ENCODE measurements at places on chromosomes 16 and 17. TPM values are rescaled to one million over a fixed set of nuclear protein-coding genes. Genes with fewer than 3 reads are reported as not detected.

GRCh38 chr17:77461277-77462057, 320.7 kb downstream of the SEC14L1 start:
- no peaks in the 10 kb centered on the region for H3K27me3 ChIP-seq
- H3K27ac ChIP-seq: peak overlapping the region; percentile 61
- no peaks in the 10 kb centered on the region for H3K36me3 ChIP-seq
- H3K4me1 ChIP-seq: peaks cover 27% of the 10 kb centered on the region

DNA sequence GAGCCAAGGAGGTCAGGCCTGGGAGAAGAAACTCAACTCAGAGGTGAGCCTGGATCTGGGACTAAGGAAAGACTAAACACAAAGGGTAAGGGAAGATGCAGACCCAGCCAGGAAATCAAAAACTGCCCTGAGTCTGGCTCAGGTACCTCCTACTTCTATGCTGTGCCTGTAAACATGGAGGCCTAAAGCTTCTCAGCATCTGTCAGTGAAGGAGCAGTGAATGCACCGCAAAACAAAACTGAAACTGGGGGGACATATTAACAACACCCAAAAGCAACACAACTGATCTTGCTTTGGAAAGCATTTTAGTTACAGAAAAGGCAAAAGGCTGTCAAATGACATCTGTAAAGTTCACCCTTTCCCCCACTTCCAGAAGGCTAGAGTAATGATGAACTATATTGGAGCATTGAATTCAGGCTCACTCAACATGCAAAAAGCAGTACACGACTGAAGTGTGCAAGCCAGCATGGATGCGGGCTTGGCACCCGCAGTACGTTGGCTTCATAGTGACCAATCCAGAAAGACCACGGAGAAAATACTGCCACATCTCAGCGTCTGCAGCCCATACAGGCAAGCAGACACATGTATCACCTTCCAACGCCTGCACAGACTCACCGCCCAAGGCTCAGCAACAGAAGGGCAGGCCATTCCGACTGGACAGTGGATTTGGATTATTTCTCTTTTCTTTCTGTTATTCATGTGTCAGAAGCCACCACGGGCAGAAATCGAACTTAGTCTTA, 3.8 kb downstream of the TBC1D16 start:
- no peaks in the 10 kb centered on the region for H3K27me3 ChIP-seq
- DNase-seq: no peak
- H3K4me1 ChIP-seq: peaks cover 7% of the 10 kb centered on the region
- H3K27ac ChIP-seq: no peak overlapping the region

- DNase-seq: no peak
- no peak overlapping the region for H3K27ac ChIP-seq
- no peaks in the 10 kb centered on the region for H3K4me1 ChIP-seq
- H3K36me3 ChIP-seq: no peaks in the 10 kb centered on the region
- no peak overlapping the region for H3K4me3 ChIP-seq
These were observed 17.5 kb downstream of the LIMD2 start for GRCh38 chr17:63682441-63682840.

DNA sequence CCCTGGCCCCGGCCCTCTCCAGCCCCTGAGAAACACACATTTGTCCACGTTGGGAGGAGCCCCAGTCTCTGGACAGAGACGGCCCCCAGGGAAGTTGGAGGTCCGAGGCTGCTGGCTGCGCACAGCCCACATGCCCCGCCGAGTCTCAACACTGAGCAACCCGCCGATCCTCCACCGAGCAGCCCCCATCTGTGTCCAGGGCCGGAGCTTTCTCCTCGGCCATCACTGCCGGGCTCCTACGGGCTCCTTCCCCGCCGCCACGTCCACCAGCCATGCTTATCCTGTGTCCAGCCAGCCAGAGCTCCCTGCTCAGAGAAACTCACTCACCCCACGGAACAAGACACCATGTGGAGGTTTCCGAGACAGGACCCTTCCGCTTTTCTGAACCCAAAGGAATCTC, 103.3 kb downstream of the ENGASE start:
- no peaks in the 10 kb centered on the region for H3K36me3 ChIP-seq
- no peak overlapping the region for H3K27ac ChIP-seq
- no peak for DNase-seq
- no peaks in the 10 kb centered on the region for H3K4me1 ChIP-seq
- H3K4me3 ChIP-seq: no peak overlapping the region

- H3K36me3 ChIP-seq: no peaks in the 10 kb centered on the region
- peak overlapping the region; percentile 87 for H3K4me3 ChIP-seq
- H3K4me1 ChIP-seq: peaks cover 15% of the 10 kb centered on the region
- H3K27me3 ChIP-seq: no peaks in the 10 kb centered on the region
- peak overlapping the region; percentile 93 for H3K27ac ChIP-seq
These were observed 1.8 kb downstream of the RAI1 start for GRCh38 chr17:17682737-17683680.

- peak; percentile 94 for DNase-seq
- peak overlapping the region; percentile 32 for H3K27ac ChIP-seq
- H3K27me3 ChIP-seq: peaks cover 14% of the 10 kb centered on the region
- H3K4me1 ChIP-seq: peaks cover 12% of the 10 kb centered on the region
- no peak overlapping the region for H3K4me3 ChIP-seq
These were observed 4.7 kb downstream of the HS3ST6 start for GRCh38 chr16:1913327-1914083.

DNA sequence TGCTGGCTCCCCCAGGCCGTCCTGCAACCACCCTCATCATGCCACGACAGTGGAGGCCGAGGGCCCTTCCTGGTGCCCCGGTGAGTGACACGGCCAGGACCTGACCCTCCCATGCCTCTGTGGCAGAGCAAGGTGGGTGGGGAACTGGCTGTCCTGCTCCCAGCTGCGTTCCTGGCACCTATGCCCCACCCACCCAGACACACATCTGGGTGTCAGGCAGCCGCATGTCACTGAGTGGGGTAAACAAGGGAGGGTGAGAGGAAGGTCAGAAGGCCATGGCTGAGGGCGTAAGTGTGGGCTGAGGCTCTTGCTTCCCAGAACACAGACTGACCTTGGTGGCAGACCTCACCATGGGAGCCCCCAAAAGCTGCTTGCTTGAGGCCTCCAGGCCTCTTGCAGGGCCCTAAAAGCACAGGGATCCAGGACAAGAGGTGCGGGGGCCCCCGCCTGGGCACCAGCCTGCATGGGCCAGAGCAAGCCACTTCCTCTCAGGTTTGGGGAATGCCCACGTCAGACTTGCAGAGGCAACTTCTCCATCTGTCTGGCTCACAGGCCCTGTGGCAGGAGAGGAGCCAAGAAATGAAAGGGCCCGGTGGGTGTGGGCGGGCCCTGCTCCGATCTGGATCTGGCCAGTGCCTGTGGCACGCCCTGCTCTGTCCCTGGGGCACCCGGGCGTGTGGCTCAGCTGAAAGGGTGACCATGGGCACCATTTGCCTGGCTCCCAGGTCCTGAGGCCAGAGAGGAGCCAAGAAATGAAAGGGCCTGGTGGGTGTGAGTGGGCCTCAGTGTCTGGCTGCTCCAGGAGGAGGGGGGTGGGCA, 3.9 kb upstream of the CCDC57 start:
- H3K27me3 ChIP-seq: no peaks in the 10 kb centered on the region
- H3K27ac ChIP-seq: peak overlapping the region; percentile 73
- no peaks in the 10 kb centered on the region for H3K36me3 ChIP-seq
- peaks cover 9% of the 10 kb centered on the region for H3K4me1 ChIP-seq
- DNase-seq: peak; percentile 85
- no peak overlapping the region for H3K4me3 ChIP-seq

GRCh38 chr16:917591-918061, 53.2 kb downstream of the LMF1 start:
- no peaks in the 10 kb centered on the region for H3K36me3 ChIP-seq
- no peaks in the 10 kb centered on the region for H3K27me3 ChIP-seq
- DNase-seq: no peak
- no peak overlapping the region for H3K27ac ChIP-seq

DNA sequence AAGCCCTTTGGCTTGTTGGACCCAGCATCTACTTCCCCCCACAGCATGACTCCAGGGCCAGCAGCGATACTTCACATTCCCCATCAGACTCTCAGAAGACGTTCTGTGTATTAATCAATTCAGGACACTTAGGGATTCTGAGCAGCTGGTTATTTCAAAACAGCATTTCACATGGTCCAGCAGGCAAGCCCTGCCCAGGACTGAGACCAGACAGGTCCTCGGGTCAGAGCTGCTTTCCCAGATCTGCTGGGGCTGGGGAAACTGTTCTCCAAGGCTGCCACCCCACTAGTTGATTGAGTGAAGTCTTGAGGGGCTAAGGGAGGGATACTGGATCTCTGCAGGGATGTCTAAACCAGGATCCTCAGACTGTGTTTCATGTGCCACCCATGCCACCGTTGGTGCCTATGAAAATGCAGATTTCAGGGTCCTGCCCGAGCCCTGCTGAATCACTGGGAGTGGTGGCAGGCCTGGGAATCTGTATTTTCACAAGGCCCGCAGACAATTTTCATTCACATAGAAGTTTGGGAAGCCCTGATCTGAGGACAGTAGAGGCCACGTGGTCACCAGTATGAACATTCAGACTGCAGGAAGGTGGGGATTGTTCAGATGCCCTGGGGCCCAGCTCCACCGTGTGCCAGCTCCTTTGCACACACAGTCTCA, 40.6 kb upstream of the CDH5 start:
- H3K4me3 ChIP-seq: no peak overlapping the region
- H3K4me1 ChIP-seq: no peaks in the 10 kb centered on the region
- no peaks in the 10 kb centered on the region for H3K27me3 ChIP-seq
- no peak overlapping the region for H3K27ac ChIP-seq

DNA sequence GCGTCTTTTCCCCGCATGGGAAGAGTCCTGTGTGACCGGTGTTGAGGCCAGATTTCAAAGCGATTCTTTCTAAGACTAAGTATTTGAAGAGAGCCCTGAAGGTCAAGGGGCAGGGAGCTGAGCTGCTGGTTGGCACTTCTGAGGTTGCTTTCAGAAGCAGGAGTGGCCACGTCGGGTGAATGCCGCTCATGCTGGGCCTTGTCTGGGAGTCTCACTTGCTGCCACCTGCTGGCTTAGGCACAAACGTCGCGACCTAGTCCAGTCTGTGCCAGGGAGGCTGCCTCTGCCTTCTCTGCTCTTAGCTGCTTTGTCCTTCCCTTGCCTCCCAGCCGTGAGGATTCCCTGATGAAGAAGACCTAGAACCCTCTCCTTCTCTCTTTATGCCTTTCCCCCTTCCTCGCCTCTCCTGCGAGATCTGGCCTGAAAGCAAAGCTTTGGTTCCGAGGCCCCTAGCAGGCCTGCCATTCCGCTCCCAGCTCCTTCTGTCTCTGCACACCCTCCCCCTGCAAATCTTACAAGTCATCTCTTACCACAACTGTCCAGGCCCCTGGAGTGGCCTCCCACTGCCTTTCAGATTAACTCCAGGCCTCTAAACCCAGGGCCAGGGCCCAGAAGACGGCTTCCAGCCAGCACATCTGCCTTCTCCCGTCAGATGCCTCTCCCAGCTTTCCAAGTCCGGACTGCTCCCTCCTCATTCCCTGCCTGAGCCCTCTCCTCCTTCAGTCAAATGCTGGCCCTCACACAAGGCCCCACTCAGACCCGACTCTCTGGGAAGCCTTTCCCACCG, 11.4 kb downstream of the CTNS start:
- no peaks in the 10 kb centered on the region for H3K36me3 ChIP-seq
- peak; percentile 51 for DNase-seq
- H3K4me1 ChIP-seq: no peaks in the 10 kb centered on the region
- no peak overlapping the region for H3K27ac ChIP-seq
- no peak overlapping the region for H3K4me3 ChIP-seq

- no peak overlapping the region for H3K27ac ChIP-seq
- no peaks in the 10 kb centered on the region for H3K4me1 ChIP-seq
- no peaks in the 10 kb centered on the region for H3K27me3 ChIP-seq
- peaks cover 7% of the 10 kb centered on the region for H3K36me3 ChIP-seq
- no peak overlapping the region for H3K4me3 ChIP-seq
These were observed 59.1 kb downstream of the TIMM22 start for GRCh38 chr17:1055751-1056645.

DNA sequence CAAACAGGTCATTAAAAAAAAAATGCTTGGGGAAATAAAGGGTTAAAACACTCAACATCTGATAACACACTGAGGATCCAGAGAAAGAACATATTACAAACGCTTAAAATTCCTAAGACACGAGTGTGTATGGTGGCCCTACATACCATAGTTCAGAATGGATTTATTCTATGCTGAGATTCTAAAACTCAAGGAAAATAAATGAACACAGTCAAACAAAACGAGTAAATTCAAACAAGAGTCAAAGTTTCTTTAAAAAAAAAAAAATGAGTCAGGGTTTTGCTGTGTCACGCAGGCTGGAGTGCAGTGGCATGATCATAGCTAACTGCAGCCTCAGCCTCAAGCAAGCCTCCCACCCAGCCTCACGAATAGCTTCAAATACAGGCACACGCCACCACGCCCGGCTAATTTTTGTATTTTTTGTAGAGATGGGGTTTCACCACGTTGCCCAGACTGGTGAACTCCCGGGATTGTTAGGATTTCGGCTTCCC, 17.4 kb downstream of the CRK start:
- H3K4me1 ChIP-seq: no peaks in the 10 kb centered on the region
- peaks cover 4% of the 10 kb centered on the region for H3K36me3 ChIP-seq
- H3K27me3 ChIP-seq: no peaks in the 10 kb centered on the region

DNA sequence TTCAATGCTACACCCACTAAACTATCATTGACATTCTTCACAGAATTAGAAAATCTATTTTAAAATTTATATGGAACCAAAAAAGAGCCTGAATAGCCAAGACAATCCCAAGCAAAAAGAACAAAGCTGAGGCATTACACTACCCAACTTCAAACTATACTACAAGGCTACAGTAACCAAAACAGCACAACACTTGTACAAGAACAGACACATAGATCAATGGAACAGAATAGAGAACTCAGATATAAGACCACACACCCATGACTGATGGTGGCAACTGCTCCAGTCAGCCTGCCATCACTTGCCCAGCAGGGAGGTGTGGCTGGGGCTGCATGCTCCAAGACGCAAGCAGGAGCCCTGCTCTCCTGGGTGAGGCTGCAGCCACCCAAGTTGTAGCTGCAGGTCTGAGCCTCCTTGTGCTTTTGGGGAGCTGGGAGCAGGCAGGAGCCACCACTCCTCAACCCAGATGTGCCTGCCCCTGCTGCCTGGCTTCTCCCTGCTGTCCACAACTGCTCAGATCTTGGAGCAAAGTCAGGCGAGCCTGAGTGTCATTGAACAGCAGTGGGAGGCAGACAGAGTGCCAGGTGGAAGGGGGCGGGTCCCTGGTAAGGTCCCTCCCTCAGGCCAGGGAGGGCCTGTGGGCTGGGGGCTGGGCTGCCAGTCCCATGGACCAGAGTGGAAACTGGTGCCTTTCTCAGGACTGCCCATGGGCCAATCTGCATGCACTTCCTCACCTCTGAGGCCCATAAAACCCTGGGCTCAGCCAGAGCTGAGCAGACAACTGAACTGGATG, 24.7 kb downstream of the SSH2 start:
- no peaks in the 10 kb centered on the region for H3K27me3 ChIP-seq
- no peaks in the 10 kb centered on the region for H3K4me1 ChIP-seq
- H3K4me3 ChIP-seq: no peak overlapping the region
- H3K36me3 ChIP-seq: no peaks in the 10 kb centered on the region
- no peak overlapping the region for H3K27ac ChIP-seq

GRCh38 chr17:29930409-29931010, 482 bp upstream of the SSH2 start:
- peak overlapping the region; percentile 92 for H3K27ac ChIP-seq
- H3K4me3 ChIP-seq: peak overlapping the region; percentile 69
- H3K27me3 ChIP-seq: no peaks in the 10 kb centered on the region
- no peaks in the 10 kb centered on the region for H3K36me3 ChIP-seq
- peak; percentile 36 for DNase-seq

- H3K4me3 ChIP-seq: no peak overlapping the region
- no peaks in the 10 kb centered on the region for H3K36me3 ChIP-seq
- no peak overlapping the region for H3K27ac ChIP-seq
These were observed 324.7 kb downstream of the BCAS3 start for GRCh38 chr17:61002316-61002736.

GRCh38 chr16:25158401-25158800, 46.9 kb downstream of the LCMT1 start:
- H3K27me3 ChIP-seq: no peaks in the 10 kb centered on the region
- no peaks in the 10 kb centered on the region for H3K4me1 ChIP-seq
- no peak overlapping the region for H3K27ac ChIP-seq
- H3K4me3 ChIP-seq: no peak overlapping the region
- DNase-seq: no peak

Gene PRSS22
- total RNA-seq: 6.1 TPM

Gene TVP23A
- not detected for total RNA-seq
